ENCODE measurements at places on chromosomes 7 and 10.

DNA sequence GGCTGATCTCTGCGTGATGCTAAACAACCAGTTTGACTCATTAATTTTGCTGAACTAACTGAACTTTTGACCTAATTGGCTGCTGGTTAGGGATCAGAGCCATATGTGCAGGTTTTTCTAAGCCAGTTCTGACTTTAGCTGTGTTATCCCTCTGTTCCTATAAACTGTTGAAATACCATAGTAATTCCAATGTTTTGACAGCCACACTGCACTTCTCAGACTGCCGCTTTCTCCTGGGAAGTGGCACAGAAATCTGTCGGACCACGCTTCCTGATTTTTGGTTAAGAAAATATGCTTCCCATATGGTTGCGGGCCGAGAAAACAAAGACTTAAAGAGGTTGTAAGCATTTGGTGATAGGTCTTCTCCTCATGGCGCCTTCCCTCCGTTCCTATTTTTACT, 42.3 kb downstream of the TBXAS1 start:
- no peak for DNase-seq

- DNase-seq, result no peak
These were observed 166.8 kb downstream of the IQUB start for GRCh38 chr7:123367484-123368122.

- DNase-seq, result no peak
These were observed 323.5 kb downstream of the ADARB2 start for GRCh38 chr10:1413823-1414222.

- DNase-seq, result no peak
These were observed 28.0 kb upstream of the HABP2 start for GRCh38 chr10:113524539-113525490.

DNA sequence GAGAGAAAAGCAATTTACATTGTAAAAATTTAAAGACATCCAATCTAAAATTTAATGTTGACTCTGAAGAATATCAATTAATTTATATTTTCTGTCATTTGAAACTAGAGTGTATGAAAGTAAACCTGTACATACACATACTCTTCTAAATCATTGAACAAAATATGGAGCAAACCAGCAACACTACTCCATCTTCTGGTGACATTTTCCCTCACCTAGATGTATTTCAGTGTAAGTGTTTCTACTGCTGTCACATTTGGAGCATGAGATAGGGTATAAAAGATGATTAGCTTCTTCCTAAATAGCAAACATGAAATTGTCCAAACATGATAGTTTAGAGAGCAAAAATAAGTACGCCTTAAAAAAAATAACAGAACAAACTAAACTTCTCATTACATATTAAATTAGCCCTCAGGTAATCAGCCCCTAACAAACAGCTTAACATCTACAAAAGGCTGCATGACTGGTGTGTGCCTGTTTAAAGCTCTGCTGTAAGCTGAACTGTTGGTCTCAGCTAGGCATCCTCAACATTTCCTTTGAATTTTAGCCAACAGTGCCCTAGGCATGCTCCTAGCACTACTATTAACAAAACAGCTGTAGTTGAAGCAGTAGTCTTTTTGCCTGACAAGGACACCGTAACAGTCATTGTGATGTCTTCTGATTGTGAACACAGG, 189.8 kb downstream of the CTNNA3 start:
- DNase-seq, result no peak

DNA sequence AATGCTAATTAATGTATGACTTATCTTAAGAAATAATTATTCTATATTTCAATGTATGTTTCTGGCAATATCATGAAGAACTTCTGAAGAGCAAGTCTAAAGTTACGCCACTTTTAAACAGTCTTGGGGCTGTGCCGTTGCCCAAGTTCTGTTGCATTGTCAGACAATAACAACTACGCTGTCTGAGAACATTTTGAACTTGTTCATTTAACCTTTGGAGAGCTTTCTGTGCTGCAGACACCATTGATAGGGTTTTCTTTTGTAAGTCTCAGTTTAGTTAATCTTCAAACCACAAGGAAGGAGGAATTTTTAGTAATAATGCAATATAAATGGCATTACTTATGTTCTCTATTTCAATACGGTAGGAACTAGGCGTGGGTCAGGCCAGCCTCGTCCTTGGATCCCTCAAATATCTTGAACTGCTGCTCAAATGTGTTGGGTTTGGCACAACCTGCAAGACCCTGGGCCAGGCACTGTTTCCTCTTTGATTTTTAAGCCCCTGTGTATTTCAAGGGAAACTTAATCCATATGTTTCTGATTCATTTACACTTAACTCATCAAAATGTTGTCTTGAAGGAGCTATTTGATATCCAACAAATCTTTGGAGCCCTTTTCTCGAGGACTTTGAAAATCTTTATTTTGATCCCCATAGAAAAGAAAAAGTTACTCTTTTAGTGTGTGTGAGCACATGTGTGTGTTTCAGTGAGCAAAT, 215.5 kb downstream of the INHBA start:
- DNase-seq, result no peak

GRCh38 chr10:102065561-102066398, 631 bp downstream of the HPS6 start:
- DNase-seq, result no peak

DNA sequence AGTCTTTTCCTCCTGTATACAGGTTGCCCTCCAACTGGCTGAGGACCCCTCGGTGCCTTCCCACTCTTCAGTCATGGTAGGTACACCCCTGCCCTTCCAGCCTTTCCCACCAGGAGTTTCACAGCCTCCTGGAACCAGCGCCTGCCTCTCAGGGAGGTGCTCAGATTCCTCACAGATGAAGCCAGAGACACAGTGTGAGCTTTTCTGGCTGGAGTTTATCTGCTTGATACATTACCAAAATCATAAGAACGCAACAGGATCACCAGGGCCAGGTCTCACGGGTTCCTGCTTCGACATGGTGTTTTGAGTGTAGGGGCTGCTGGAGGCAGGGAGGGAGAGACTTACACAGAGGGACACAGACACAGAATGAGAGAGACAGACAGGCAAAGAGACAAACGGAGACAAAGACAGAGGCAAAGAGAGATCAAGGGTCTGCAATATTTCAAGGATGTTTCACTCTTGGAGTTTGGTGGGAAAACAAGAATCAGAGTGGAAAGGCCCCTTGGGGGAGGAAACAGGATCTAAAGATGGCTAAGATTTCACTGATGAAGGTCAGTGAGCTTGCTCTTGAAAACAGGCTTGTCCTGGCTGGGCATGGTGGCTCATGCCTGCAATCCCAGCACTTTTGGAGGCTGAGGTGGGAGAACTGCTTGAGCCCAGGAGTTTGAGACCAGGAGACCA, 6.5 kb upstream of the INMT start:
- no peak for DNase-seq

DNA sequence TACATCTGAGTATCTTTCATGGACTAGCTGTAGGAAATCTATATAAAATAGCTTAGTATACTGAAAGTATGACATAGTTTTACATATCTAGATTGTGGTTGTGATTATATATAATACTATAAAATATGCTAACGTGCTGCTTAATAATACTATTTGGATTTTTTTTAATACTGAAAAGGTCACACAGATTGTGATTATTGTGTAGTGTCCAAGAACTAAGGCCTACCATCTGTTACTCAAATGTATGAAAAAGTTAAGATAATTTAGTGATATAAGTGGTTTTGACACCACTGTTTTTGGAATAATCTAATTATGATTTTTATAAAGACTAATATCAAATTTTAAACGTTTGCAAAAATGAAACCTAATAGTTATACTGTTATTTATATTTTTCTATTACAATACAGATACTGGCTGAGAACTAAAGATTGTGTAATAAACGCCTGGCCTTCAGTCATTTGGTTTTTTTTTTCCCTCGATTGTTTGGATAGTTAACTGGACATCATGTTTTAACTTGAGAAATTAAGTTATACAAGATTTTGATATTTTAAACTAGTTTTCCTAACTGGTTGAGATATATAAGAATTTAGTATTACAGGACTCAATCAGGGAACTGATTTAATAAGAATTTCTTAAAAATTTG, 12.6 kb downstream of the PTEN start:
- DNase-seq, result no peak

GRCh38 chr7:138835087-138835486, 37.1 kb upstream of the ATP6V0A4 start:
- DNase-seq, result no peak

DNA sequence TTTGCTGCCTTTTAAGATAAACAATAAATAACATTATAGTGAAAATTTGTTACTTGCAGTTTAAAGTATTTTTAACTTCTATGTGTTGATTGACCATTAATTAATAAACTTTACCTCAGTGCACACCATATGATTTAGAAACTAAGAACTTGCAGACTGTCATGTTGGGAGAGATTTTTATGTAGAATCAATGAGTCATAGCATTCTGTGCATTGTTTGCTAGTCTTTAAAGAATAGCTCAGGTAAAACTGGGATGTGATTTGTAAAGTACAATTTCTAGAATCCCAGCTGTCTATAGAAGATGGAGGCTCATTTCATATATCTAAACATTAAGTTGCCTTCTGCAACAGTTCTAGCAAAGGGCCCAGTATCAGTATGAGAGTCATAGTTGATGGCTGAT, 199.6 kb upstream of the SEMA3A start:
- DNase-seq, result no peak

GRCh38 chr10:10138685-10139084, 879.0 kb upstream of the CELF2 start:
- DNase-seq, result no peak
